Liver (tissue), 10 donors: ENCODE measurements at places on chromosomes 7 and 10.

DNA sequence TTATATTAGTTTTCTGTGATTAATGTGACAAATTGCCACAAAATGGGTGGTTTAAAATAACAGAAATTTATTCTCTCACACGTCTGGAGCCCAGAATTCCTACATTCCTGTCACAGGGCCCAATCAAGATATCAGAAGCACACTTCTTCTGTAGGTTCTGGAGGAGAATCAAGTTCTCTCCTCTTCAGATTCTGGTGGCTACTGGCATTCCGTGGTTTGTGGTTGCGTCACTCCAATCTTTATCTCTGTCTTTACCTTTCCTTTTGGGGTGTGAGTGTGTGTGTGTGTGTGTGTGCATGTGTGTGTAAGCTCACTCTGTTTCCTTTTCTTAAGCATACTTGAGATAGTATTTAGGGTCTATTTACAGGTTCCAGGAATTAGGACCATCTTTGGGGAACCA lies 115.5 kb upstream of the DKK1 start:
- no peak for DNase-seq
- H3K4me3 ChIP-seq, result no peak overlapping the region
- H3K27ac ChIP-seq, result no peak overlapping the region
- H3K36me3 ChIP-seq, result no peaks in the 10 kb centered on the region
- H3K27me3 ChIP-seq, result no peaks in the 10 kb centered on the region
- no peaks in the 10 kb centered on the region for H3K4me1 ChIP-seq

GRCh38 chr10:13056456-13057077 lies 43.4 kb upstream of the OPTN start:
- no peak overlapping the region for H3K27ac ChIP-seq
- H3K4me3 ChIP-seq, result no peak overlapping the region
- no peak for DNase-seq
- no peaks in the 10 kb centered on the region for H3K27me3 ChIP-seq

GRCh38 chr10:31383810-31384588 lies 65.0 kb downstream of the ZEB1 start:
- H3K27me3 ChIP-seq, result no peaks in the 10 kb centered on the region
- H3K4me1 ChIP-seq, result no peaks in the 10 kb centered on the region
- no peak overlapping the region for H3K27ac ChIP-seq
- no peaks in the 10 kb centered on the region for H3K36me3 ChIP-seq
- no peak overlapping the region for H3K4me3 ChIP-seq

GRCh38 chr10:71837098-71837827 lies 13.8 kb downstream of the PSAP start:
- H3K4me1 ChIP-seq, result peaks cover 21% of the 10 kb centered on the region
- H3K27ac ChIP-seq, result peak overlapping the region; percentile 77
- no peaks in the 10 kb centered on the region for H3K27me3 ChIP-seq
- DNase-seq, result no peak

GRCh38 chr7:157318015-157318706 lies 18.6 kb upstream of the DNAJB6 start:
- H3K4me1 ChIP-seq, result no peaks in the 10 kb centered on the region
- H3K27me3 ChIP-seq, result no peaks in the 10 kb centered on the region
- H3K27ac ChIP-seq, result no peak overlapping the region
- DNase-seq, result no peak
- no peak overlapping the region for H3K4me3 ChIP-seq

DNA sequence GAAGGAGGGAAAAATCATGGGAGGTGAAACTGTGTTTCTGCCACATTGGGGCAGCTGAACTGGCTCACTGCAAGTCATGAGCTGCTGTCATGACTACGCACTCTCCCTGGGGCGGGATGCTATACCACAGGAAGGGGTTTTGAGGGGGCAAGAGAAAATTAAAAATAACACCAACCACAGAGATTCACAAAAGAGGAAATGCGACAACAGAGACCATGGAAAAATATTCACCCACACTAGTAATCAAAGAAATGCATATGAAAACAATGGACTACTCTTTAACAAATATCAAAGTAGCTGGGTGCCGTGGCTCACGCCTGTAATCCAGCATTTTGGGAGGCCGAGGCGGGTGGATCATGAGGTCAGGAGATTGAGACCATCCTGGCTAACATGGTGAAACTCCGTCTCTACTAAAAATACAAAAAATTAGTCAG lies 65.2 kb upstream of the TM9SF3 start:
- H3K4me1 ChIP-seq, result peaks cover 30% of the 10 kb centered on the region
- H3K4me3 ChIP-seq, result no peak overlapping the region
- no peaks in the 10 kb centered on the region for H3K27me3 ChIP-seq

DNA sequence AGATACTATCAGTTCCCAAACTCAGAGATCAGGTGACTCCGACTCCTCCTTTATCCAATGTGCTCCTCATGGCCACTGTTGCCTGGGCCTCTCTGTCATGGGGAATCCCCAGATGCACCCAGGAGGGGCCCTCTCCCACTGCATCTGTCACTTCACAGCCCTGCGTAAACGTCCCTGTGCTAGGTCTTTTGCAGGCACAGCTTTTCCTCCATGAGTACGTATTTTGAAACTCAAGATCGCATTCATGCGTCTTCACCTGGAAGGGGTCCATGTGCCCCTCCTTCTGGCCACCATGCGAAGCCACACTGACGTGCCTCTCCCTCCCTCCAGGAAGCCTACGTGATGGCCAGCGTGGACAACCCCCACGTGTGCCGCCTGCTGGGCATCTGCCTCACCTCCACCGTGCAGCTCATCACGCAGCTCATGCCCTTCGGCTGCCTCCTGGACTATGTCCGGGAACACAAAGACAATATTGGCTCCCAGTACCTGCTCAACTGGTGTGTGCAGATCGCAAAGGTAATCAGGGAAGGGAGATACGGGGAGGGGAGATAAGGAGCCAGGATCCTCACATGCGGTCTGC lies 162.2 kb downstream of the EGFR start:
- DNase-seq, result peak; percentile 53
- no peak overlapping the region for H3K4me3 ChIP-seq
- peak overlapping the region; percentile 35 for H3K27ac ChIP-seq
- H3K4me1 ChIP-seq, result peaks cover 17% of the 10 kb centered on the region

- no peaks in the 10 kb centered on the region for H3K27me3 ChIP-seq
- no peak for DNase-seq
- H3K4me3 ChIP-seq, result no peak overlapping the region
- no peak overlapping the region for H3K27ac ChIP-seq
- H3K36me3 ChIP-seq, result no peaks in the 10 kb centered on the region
- no peaks in the 10 kb centered on the region for H3K4me1 ChIP-seq
Measured at GRCh38 chr7:21966271-21966670, 20.6 kb upstream of the CDCA7L start.

GRCh38 chr7:12690041-12690878 lies 2.8 kb downstream of the ARL4A start:
- no peak overlapping the region for H3K4me3 ChIP-seq
- no peak overlapping the region for H3K27ac ChIP-seq
- no peak for DNase-seq
- H3K27me3 ChIP-seq, result no peaks in the 10 kb centered on the region

DNA sequence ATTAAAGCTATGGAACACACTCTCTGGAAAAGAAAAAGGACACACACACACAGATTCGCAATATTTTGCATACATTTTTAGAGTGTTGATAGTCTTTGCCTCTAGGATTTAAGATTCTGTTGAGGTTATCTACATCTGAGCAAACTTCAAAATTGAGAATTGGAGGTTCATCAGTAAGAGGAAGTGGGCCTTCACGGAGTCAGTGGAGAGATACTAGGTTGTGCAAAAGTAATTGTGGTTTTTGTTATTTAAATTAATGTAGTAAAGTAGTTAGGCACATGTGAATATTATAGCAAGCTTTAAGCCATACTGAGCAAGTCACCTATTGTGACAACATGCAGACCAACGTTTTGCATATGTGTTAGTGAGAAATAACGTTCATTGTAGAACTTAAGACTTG lies 19.8 kb upstream of the NXPH1 start:
- H3K4me1 ChIP-seq, result no peaks in the 10 kb centered on the region
- H3K36me3 ChIP-seq, result no peaks in the 10 kb centered on the region
- H3K4me3 ChIP-seq, result no peak overlapping the region
- no peak overlapping the region for H3K27ac ChIP-seq
- H3K27me3 ChIP-seq, result no peaks in the 10 kb centered on the region

- H3K36me3 ChIP-seq, result no peaks in the 10 kb centered on the region
- peaks cover 37% of the 10 kb centered on the region for H3K4me1 ChIP-seq
- peak overlapping the region; percentile 65 for H3K27ac ChIP-seq
- H3K4me3 ChIP-seq, result no peak overlapping the region
- no peak for DNase-seq
Measured at GRCh38 chr10:103794996-103795395, 60.4 kb downstream of the SH3PXD2A start.

GRCh38 chr7:8785081-8785480 lies 351.7 kb downstream of the NXPH1 start:
- H3K36me3 ChIP-seq, result no peaks in the 10 kb centered on the region
- no peaks in the 10 kb centered on the region for H3K4me1 ChIP-seq
- no peak overlapping the region for H3K27ac ChIP-seq
- no peak for DNase-seq
- no peak overlapping the region for H3K4me3 ChIP-seq

DNA sequence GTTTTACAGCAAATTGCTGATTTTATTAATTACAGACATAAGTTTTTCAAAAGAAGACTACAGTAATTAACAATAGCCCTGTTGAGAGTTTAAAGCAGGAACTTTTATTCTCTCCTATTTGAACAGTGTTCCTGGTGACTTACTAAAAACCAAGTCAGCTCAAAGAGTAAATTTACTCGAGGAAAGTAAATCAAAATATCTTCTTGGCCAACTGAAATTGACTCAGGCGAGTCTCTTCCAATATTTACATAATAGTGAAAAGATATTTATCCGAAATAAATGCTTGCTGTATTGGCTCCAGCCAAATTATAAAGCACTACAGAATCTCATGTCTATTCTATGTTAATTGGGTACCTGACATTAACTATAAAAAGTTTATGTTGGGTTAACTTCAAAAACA lies 13.2 kb downstream of the CYTH3 start:
- H3K27me3 ChIP-seq, result no peaks in the 10 kb centered on the region
- no peak overlapping the region for H3K27ac ChIP-seq
- no peak overlapping the region for H3K4me3 ChIP-seq
- DNase-seq, result no peak

- no peaks in the 10 kb centered on the region for H3K36me3 ChIP-seq
- no peak for DNase-seq
- no peak overlapping the region for H3K4me3 ChIP-seq
- no peak overlapping the region for H3K27ac ChIP-seq
- no peaks in the 10 kb centered on the region for H3K27me3 ChIP-seq
- H3K4me1 ChIP-seq, result no peaks in the 10 kb centered on the region
Measured at GRCh38 chr7:79872176-79872575, 262.5 kb upstream of the GNAI1 start.

DNA sequence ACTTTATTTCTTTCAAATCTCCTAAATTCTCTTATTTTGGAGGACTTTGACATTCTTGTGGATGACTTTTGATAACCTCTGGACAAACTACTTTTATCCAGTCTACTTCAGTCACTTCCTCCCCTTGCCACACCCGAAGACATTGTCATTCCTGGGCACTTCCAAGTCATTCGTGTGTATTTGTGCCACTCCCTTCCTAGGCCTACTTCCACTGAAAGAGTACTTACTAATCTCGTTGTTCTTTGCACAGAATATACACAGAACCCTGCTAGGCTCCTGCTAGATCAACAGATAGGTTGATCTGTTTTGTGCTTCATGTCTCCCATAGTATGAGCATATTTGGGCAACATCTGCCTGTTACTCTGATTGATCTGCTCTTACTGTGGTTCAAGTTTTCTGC lies 355.4 kb downstream of the HGF start:
- no peak for DNase-seq
- H3K27me3 ChIP-seq, result no peaks in the 10 kb centered on the region
- no peaks in the 10 kb centered on the region for H3K36me3 ChIP-seq
- no peak overlapping the region for H3K27ac ChIP-seq

DNA sequence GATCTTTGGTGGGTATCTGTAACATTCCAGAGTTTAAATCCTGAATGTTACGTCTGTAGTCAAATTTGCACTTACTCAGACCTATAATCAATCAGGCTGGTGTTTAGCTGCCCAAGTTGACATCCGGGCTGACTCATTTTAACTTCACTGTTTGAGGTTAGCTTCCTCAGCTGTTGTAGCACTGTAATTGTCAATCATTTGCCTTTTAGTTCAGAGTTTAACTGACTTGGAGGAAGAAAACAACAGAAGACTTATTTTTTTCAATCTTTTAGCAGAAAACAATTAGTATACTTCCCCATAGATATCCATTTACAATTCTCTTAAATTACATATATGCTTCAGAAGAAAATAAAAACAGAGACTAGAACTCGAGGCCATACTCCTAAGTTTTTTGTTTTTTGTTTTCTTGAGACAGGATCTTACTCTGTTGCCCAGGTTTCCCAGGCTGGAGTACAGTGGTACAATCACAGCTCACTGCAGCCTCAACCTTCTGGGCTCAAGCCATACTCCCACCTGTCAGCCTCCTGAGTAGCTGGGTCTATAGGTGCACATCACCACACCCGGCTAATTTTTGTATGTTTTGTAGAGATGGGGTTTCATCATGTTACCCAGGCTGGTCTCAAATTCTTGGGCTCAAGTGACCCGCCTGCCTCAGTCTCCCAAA lies 38.5 kb upstream of the LRRC17 start:
- H3K4me3 ChIP-seq, result no peak overlapping the region
- H3K36me3 ChIP-seq, result no peaks in the 10 kb centered on the region

GRCh38 chr7:52620849-52621248 lies 414.6 kb upstream of the POM121L12 start:
- H3K4me3 ChIP-seq, result no peak overlapping the region
- no peaks in the 10 kb centered on the region for H3K36me3 ChIP-seq
- DNase-seq, result no peak
- H3K27me3 ChIP-seq, result no peaks in the 10 kb centered on the region
- H3K4me1 ChIP-seq, result no peaks in the 10 kb centered on the region
- H3K27ac ChIP-seq, result no peak overlapping the region

- H3K36me3 ChIP-seq, result no peaks in the 10 kb centered on the region
- no peak overlapping the region for H3K27ac ChIP-seq
- H3K4me3 ChIP-seq, result no peak overlapping the region
- H3K4me1 ChIP-seq, result no peaks in the 10 kb centered on the region
- H3K27me3 ChIP-seq, result no peaks in the 10 kb centered on the region
Measured at GRCh38 chr10:74738985-74739567, 87.3 kb upstream of the KAT6B start.

- no peaks in the 10 kb centered on the region for H3K4me1 ChIP-seq
Measured at GRCh38 chr7:685540-685939, 41.0 kb upstream of the DNAAF5 start.
